Smooth muscle cell of the pulmonary artery (primary cell): ENCODE measurements at places on chromosomes 1 and 21. TPM values are rescaled to one million over a fixed set of nuclear protein-coding genes. Genes with fewer than 3 reads are reported as not detected.

Gene FMO5
- 0.43 and 1.4 TPM in 2 replicates for total RNA-seq

Gene RPTN
- not detected in 2 replicates for total RNA-seq

Gene STIL
- 1.9 and 4.0 TPM in 2 replicates for total RNA-seq

Gene C1orf226
- total RNA-seq: 0.07 and 0.13 TPM in 2 replicates

Gene PDE9A
- 1.2 TPM in 1 of 2 replicates, not detected in the other for total RNA-seq

Gene GOLT1A
- total RNA-seq: not detected in 2 replicates

Gene OR10Z1
- not detected in 2 replicates for total RNA-seq

Gene CHI3L2
- total RNA-seq: 6.0 and 13.9 TPM in 2 replicates

Gene NCMAP
- not detected in 2 replicates for total RNA-seq
